ENCODE measurements at places on chromosomes 1 and 21.

GRCh38 chr1:63005812-63006211 is 221.9 kb downstream of the ATG4C start:
- DNase-seq: no peak

- no peak for DNase-seq
These were observed 1.1 kb downstream of the ERO1B start for GRCh38 chr1:236280438-236281197.

- no peak for DNase-seq
These were observed 4.4 kb downstream of the RER1 start for GRCh38 chr1:2396059-2396458.

- DNase-seq: peak; percentile 15
These were observed 685 bp upstream of the VAMP4 start for GRCh38 chr1:171742577-171742922.

GRCh38 chr1:64139877-64140276 is 63.5 kb upstream of the UBE2U start:
- DNase-seq: no peak

GRCh38 chr1:2530513-2531361 is 674 bp upstream of the HES5 start:
- DNase-seq: no peak

GRCh38 chr1:160251011-160251410 is 11.3 kb downstream of the DCAF8 start:
- DNase-seq: no peak

GRCh38 chr1:16612332-16613172 is 812 bp downstream of the NBPF1 start:
- peak; percentile 62 for DNase-seq

DNA sequence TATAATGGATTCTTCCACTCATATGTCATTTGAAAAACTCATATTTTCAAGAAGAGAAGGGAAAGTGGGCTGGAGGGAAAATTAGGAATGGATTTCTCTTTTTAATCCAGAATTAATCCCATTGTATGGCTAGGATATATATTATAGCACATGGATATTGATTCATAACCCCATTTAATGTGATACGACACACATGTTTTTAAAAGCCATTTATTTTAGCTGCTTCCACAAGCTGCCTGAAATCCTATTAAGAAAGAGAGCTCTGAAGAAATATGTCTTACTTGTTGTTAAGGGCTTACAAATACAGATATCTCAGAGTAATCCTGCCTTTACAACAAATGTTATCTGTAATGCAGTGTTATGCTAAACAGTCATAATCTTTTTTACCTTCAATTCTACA is 598.6 kb downstream of the AMY1C start:
- no peak for DNase-seq

- no peak for DNase-seq
These were observed 70.2 kb downstream of the NFIA start for GRCh38 chr1:61152469-61153105.

- DNase-seq: no peak
These were observed 99.3 kb downstream of the NCAM2 start for GRCh38 chr21:21097466-21097865.

- DNase-seq: no peak
These were observed 18.0 kb downstream of the KIF26B start for GRCh38 chr1:245172829-245173228.

GRCh38 chr21:42231756-42232155 is 12.8 kb downstream of the ABCG1 start:
- DNase-seq: no peak

DNA sequence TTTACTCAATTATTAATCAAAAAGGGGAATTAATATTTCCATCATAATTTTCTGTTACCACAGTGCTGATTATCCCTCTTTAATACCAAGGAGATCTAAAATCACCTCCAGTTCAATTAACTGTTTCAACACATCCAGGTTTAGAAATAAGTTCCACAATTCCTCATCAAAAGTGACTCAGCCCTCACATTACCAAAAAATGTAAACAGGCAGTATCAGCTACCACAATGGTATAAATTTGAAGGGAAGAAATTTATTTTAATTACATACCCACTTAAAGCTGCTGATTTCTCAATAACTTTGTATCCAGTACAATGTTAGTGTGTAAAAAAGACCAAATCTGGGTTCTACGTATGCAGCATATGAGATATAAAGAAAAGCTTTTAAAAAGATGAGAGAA is 51.9 kb downstream of the EIF4G3 start:
- DNase-seq: no peak

- no peak for DNase-seq
These were observed 181.6 kb downstream of the FCRL5 start for GRCh38 chr1:157370698-157371097.

- no peak for DNase-seq
These were observed 782 bp upstream of the SDE2 start for GRCh38 chr1:225999912-226000337.

GRCh38 chr1:236618507-236618906 is 14.2 kb upstream of the HEATR1 start:
- DNase-seq: no peak

DNA sequence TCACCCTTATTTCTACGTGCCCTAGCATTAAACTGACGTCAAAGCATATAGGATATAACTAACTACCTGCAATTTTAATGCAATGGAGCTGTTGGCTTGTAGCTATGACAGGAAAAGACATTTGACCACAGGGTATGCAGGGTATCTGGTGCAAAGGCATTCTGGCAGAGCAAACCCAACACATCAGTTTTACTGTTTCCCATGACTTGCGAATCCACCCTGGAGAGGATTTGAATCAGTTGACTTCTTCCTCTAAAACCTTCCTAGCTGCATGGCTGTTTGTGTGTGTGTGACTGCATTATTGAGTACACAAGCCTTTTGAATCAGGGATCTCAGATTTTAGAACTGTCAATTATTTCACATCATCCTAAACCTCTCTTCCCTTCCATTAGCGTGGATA is 41.7 kb upstream of the SYT14 start:
- no peak for DNase-seq

DNA sequence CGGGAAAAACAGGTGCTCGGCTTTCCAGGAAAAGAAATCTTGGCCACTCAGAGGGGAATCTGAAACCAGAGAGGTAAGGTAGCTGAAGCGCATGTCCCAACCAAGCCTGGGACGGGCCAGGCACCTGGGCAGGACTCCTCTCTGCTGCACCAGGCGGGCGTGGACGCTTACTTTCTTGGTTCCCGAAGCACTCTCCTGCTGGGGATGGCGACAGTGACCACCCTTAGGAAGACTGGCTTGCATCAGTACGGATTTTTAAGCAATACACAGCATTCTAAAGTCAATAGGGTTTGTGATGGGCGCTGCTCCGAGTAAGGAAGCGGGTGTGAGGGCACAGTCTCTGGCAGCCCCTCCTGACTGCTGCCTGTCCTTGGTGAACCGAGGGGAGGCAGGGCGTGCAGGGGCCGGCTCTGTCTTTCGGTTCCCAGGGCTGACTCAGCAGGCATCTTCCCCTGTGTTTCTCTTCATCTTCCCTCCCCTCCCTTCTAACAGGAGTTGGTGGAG is 74.9 kb upstream of the ANGPTL1 start:
- DNase-seq: no peak

DNA sequence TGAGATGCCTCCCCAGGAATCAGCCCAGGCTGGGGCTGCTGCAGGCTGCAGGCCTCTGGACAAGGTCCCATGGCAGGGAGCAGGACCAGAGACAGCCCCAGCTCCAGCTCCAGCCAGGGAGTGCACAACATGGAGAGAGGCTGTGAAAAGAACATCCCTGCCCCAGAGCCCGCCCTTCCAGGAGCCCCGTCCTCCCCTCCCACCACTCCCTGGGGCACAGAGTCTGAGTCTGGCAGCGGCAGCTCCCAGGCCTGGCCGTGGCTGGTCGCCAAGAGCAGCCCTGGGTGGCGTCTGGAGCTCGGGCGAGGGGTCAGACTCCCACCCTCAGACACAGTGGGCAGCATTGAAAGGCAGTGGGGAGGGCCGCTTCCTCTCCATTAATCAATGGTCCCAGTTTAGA is 37.8 kb downstream of the MEGF6 start:
- no peak for DNase-seq

- DNase-seq: no peak
These were observed 14.0 kb upstream of the ALX3 start for GRCh38 chr1:110084227-110085078.

- no peak for DNase-seq
These were observed 45.7 kb upstream of the ANGPTL1 start for GRCh38 chr1:178916448-178917174.

DNA sequence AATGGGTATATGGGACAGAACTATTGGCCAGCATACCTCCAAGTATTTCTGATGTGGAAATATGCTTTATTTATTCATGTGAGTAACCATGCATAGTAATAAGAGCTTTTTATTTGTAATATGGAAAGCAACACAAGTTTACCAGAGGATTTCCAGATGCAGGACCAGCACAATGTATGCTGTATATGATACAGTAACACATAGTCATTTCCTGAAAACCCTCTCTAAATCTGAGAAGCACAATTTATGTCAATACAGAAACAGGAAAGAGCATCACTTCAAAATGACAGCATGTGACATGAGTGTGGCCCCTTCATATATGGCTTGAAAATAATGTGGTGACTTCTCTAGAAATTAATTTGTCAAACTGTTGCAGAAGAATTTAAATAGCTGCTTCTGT is 1134.7 kb upstream of the ADGRL2 start:
- DNase-seq: no peak

- no peak for DNase-seq
These were observed 390.1 kb downstream of the LTN1 start for GRCh38 chr21:28602546-28602945.

DNA sequence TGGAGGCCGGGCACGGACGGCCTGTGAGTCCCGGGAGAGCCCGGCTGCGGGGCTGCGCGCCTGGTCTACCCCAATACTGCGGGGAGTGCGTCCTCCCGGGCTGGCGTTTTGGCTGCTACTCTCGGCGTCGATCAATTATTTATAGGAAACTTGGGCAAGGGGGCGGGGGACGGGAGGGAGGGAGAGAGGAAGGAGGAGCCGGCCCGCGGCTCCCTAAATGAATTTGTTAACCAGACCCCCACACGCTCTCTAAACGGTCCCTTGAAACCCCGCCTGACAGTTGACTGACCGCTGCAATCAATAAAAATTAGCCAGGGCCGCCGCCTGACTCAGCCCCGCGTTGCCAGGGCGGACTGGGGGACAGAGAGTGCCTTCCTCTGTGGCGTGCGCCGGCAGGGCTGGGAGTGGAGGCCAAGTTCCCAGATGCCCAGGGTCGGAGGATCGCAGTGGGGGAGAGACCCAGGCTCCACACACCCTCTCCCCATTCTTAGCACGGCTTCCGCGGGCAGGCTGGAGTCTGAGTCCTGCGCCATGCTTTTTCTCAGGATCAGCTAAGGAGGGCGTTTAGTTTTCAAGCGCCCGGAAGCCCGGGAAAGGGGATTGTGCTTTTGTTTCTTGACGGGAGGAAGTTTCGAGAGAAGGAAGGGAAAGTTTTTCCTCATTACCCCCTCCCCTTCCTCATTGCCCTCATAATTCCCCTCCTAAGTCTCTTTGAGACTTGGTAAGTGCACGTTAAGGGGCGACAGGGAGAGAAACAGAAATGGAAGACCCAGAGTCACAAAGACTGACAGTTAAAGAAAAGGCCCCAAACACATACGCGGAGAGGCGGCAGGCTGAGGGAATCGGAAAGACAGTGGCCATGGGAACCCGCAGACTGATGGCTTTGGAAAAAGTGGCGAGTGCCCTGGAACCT is 6.2 kb downstream of the PAX7 start:
- no peak for DNase-seq

DNA sequence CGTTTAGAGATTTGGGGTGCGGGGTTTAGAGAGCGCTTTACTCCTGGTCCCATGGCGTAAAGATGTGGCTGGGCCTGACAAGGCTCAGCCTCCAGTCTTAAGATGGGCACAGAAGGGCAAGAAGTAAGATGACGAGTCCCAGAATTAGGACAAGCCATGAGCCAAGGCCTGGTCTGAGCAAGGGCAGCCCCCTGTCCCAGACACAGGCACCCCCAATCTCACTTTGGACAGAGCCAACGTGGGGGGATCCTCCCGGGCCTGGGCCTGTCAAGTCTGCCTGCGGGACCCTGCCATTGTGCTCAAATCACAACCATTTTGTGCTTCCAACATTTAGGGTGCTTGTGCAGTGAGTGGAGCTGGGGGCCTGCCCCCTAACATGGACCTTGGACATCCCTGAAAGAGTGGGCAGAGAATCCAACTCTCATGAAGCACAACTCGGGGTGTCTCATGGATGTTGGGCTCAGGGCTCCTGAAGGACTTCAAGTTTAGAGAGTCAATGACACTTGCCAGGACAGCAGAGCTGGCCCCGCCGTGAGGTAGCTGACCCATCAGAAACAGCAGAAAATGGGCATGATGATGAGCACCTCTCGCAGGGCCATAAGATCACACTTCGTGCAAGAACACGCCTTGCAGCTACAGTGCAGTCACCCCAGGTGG is 52.6 kb downstream of the KIF21B start:
- no peak for DNase-seq

GRCh38 chr1:156863631-156864030 is 3.0 kb downstream of the NTRK1 start:
- no peak for DNase-seq

DNA sequence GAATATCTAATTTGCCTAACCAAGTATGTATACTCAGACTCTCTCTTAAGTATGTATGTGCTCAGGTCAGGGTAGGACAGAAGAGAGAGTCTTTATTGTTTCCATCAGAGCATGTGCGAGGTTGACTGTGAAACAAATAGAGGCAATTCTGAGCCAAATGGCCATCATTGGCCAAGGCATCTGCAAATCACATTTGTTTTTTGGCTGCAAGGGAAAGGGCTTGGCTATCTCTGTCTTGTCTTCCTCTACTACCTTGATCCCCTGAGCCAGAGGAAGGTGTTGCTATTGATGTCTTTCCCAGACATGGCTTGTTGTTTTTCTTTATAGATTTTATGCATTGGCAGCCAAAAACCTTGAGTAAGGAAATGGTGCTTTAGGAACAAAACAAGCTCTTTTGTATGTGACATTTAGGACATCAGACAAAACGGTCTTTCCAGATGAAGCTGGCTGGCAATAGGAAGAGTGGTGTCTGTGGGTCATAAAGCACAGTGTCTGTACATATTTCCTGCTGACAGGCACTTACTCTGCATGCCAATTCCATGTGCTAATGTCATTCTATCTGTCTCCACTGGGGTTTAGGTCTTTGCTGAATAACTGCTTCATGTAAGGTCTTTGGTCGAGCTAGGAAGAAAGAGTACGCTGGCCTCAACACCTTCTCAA is 163.3 kb downstream of the BRINP2 start:
- peak; percentile 18 for DNase-seq

- DNase-seq: no peak
These were observed 8.9 kb upstream of the ZNF326 start for GRCh38 chr1:89986020-89986419.

GRCh38 chr21:43467785-43468184 is 40.9 kb upstream of the SIK1 start:
- no peak for DNase-seq

Data from A549 (cell line).